ENCODE measurements at places on chromosomes 12 and 14. TPM values are rescaled to one million over a fixed set of nuclear protein-coding genes. Genes with fewer than 3 reads are reported as not detected.
A peak's percentile ranks its signal among the peaks of the same experiment; 100 is the strongest.

GRCh38 chr12:110560946-110561345 is 22.2 kb downstream of the PPTC7 start:
- DNase-seq, result no peak

- no peak for DNase-seq
Measured at GRCh38 chr12:67918441-67918840, 70.8 kb upstream of the IFNG-AS1 start.

GRCh38 chr14:49769581-49770211 is 1.7 kb downstream of the KLHDC2 start:
- no peak for DNase-seq

- DNase-seq, result peak; percentile 59
Measured at GRCh38 chr14:103518422-103519042, 4.1 kb downstream of the CKB start.

The THAP2 gene
- 2.4 TPM for total RNA-seq

Measured in lung microvascular endothelial cell (primary cell).